ENCODE measurements at places on chromosomes 7 and 10.
A peak's percentile ranks its signal among the peaks of the same experiment; 100 is the strongest.

DNA sequence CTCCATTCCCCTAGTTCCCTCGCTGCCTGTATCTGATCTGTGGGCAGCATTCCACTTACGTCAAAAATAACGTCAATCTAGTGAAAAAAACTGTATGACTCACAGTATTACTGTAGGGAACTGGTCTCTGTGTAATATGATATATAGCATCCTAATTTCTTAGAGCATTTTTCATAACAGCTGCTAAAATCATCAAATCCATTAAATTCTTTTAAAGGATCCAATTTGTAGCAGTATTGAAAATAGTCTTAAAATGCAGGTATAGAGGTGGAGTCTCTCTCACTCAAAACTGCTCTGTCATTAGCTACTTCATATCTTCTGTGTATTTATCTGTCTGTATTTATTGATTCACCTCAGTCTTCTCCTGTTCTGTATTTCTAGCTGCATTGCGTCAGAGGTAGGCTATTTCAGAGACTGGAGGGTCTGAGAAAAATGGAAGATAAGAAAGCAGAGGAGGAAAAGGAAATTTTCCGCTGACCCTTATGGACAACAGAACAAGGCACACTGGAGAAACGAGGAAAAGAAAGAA, 59.9 kb downstream of the PON1 start:
- DNase-seq, result no peak

DNA sequence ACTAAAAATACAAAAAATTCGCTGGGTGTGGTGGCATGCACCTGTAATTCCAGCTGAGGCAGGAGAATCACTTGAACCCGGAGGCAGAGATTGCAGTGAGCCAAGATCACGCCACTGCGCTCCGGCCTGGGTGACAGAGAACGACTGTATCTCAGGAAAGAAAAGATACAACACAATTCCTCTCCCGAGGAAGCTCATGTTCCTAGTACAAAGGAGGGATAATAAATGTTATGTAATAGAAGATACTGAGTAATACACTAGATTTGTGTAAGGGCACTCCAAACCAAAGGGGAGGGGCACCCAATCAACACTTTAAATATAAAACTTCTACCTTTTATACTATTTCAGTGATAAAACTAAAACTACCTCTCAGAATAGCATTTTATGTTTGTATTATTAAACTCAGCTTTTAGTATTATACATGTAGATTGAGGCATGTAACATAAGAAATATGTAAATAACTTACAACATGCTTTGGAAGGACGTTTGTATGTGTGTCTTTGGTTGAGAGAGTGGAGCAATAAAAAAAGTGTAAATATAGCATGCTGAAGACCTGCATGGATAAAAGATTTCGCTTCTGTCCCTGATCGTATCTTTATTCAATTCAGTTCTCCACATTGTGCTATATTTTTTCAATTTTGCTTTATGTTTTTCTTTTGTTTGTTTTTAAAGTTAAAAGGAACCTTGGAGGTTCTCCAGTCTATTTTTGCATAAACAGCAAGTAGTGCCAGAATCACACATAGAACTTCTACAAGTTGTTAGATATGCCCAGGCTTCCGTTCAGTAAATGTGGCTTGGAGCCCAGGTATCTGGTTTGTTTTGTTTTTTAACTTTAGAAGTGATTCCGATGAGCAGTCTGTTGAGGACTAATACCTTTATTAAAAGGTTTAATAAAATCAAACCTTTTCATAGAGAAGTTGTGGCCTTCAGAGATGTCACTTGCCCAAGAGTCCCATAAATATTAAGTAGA, 71.9 kb downstream of the WAC start:
- no peak for DNase-seq

DNA sequence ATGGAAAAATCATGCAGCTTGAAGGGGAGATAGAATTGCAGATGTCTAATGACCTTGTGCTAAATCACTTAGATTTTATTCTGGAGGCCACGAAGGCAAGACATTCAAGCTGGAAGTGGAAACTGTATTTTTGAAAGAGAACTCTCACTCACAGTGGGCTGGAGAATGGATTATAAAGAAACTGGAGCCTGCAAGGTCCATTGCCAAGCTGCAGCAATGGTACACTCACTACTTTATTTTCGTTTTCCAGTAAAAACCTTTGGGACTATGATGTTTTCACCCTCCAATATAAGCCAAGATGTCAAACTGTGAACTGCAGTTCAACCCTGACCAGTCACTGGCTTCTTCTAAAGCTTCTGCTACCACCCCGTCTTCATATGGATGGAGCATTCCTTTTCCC, 62.0 kb downstream of the SKIDA1 start:
- no peak for DNase-seq

- no peak for DNase-seq
Observed at GRCh38 chr10:113552014-113552413, 839 bp upstream of the HABP2 start.

DNA sequence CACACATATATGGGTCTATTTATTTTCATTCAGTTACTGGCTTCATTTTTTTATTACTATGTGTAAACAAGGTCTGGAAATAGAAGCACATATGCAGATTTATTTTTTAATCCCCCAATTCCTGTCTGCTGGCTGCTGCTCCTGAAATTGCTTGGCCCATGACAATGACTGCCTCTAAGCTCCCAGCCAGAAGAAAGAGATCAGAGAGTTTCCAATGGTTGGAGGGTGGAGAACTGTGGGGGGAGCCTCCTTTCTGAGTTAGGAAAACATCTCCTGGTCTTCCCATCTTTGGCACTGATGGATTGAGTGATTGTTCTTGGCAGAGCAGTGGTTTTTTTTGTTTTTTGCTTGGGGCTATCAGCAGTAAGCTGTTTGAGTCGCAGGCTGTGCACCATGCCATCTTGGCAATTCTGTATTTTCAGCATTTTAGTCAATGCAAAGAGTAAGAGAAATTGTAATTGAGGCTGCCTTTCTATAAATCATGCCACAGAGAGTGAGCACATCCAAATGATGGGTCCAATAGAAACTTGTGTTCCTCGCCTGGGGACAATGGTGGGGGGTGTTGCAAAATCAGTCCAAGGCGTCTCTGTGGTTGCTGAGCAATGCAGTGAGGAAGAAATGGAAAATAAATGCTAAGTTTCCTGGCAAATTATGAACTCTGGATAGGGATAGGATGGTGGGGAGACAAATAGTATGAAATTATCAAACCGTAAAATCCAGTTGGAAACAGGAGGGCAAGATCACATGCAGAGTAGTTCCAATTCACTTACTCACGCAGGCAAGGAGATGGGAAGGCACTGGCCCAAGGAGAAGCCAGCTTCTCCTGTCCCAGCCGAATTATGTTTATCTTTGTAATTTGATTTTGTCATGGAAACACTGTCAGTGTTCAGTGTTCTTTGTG, 382.4 kb downstream of the SORCS3 start:
- DNase-seq, result no peak

GRCh38 chr7:95993380-95993779, 221.0 kb downstream of the DYNC1I1 start:
- no peak for DNase-seq

DNA sequence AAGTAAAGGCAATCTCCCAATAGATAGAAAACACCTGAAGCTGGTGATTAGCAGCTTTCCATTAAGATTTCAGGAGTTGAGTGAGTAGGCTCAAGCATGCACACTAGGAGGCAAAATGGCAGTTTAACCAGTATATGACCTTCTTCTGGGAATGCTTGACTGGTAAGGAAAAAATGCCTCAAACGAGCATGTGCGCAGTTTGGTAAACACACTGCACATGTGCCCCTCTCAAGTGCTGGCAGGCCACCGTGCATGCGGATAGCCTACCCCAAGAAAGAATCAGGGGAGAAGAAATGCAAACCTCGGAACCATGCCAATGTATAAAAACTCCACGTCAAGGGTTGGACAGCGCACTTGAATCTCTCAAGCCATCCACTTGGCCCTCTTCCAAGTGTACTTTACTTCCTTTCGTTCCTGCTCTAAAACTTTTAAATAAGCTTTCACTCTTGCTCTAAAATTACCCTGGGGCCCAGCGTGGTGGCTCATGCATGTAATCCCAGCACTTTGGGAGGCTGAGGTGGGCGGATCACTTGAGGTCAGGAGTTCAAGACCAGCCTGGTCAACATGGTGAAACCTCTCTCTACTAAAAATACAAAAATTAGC, 98.8 kb upstream of the CDK1 start:
- DNase-seq, result no peak

- no peak for DNase-seq
Observed at GRCh38 chr10:13830385-13830784, 243.6 kb downstream of the PRPF18 start.

DNA sequence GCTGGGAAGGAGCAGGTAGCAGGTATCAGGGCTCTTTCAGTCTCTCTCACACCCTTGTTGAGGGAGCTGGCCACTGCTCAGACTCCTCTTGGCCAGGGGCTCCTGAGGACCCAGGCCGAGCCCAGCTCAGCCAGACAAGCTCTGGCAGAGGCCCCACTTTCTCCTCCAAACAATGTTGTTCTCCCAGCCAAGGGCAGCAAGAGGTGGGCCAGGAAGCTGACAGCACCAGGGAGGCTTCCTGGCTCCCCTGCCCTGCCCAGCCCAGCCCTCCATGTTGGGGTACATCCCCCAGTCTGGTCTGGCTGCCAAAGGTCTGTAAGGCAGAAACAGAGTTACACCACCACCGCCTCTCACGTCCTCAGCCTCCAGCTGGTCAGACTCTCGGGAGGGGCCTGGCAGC, 33.9 kb upstream of the COL13A1 start:
- no peak for DNase-seq

GRCh38 chr7:542713-543500, 23.3 kb upstream of the PDGFA start:
- no peak for DNase-seq

GRCh38 chr7:23129036-23129435, 23.5 kb downstream of the KLHL7 start:
- DNase-seq, result no peak

DNA sequence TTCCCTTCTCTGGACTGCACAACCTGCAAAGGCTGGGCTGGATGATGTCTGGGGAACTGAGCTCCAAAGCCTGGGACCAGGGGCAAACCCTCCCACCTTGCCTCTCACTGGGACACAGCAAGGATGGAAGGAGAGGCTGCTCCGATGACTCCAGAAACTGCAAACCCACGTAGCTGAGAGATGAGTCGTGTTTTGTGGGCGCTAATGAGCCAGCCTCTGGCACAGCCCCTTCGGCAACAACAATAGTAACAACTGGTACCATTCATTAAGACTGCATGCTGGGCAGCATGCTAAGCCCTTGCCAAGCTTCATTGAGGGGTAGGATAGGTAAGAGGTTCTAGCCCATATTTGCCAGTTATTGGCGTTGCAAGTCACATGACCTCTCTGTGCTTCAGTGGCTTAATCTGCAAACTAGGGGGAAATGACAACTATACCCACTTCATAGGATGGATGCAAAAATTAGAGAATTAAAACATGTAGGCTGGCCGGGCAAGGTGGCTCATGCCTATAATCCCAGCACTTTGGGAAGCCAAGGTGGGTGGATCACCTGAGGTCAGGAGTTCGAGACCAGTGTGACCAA, 145.9 kb downstream of the SH3PXD2A start:
- DNase-seq, result no peak

DNA sequence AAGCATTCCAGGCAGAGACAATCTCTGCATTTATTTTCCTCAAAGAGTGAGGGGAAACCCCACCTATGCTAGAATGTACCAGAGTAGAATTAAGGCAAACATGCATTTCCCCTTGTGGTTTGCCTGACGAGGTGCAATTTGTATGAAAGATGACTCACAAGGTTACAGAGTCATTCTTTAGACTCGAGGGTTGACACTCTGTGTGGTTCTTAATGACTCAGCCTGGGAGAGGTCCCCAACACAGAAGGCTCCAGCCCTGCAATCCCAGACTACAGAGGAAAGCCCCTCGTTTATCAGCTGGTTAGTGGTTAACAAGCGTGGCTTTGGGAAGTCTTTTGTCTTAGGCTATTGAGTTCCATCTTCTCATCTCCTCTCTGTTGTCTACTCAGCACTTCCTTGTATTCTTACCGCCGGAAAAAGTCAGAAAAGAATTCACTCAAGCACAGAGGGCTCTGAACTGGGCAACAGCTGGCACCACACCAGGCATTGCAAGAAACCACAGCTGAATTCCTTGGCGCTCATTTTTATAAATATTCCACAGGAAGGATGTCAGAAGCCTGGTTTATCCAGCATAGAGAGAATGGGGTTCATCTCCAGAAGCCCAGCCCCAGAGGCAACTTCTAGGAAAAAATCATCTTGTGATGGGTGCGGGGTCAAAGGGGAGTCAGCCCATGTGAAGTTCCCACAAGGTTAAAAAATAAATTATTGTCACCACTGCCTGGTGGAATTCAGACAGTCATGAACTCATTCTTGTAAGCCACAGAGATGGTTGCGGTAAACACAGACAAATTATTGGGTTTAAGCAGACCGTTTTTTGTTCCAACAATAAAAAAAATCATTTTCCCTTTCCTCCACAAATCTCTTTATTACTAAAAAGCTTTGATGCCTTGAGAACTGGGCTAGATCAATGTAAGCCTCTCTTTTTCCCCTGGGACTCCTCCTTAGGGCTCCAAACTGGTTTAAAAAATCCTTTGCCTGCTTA, 24.5 kb upstream of the SVIL start:
- peak; percentile 36 for DNase-seq

DNA sequence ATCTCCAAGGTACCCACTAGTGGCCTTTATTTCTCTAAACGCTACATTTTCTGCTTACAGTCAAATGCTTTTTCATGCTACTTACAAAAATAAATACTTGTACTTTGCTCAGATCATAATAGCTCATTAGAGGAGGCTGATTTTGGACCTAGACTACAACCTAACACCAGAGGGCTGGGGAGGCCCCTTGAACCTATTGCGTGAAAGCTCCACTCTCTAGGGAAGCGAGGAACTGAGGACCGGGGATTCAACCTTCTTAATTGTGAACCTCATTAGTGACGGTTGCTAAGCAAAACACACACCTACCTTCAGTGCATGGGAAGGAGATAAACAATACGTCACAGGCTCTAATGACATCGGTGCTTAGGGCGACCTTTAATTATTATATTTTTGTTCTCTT, 92.1 kb downstream of the EBF3 start:
- no peak for DNase-seq

DNA sequence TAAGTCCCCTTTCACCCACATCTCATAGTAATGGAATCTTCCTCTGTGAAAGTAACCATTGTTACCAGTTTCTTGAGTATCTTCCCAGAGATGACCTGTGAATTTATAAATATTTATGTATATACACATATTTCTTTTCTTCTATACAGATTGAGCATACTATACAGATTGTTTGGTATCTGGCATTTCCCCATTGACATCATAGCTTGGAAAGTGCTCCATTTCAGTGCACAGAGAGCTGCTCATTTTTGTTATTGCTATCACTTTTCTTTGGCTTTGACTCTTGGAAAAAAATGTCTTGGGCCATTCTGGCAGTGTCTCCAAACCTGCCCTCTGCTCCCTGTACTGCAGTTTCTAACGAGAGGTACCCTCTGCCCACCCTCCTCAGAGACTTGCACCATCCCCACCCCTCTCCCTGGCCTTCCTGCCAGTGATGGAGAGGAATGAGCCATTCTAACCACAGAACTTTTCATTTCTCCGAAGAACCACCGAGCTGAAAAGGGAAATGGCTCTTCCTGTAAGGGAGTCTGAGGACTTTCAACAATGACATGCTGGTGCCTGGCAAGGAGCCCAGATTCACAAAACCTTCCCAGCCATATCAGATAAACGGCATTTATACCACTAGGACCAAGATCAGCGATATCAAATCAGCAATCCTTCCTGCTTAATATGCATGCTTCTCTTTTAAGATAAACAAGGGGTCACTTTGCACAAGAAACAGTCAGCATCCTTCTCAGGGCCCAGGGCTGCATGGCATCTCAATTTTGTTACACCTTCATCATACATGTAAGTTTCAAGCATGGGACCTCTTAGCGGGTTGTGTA, 19.7 kb upstream of the CCSER2 start:
- peak; percentile 35 for DNase-seq
